ENCODE measurements at places on chromosomes 1 and 21. TPM values are rescaled to one million over a fixed set of nuclear protein-coding genes. Genes with fewer than 3 reads are reported as not detected.

FCGR1A gene
- total RNA-seq = not detected

ATP6V1G3 gene
- not detected for total RNA-seq

ASCL5 gene
- total RNA-seq = 0.15 TPM

MYOM3 gene
- 7.9 TPM for total RNA-seq

ERG gene
- 0.17 TPM for total RNA-seq

SYTL1 gene
- 75.9 TPM for total RNA-seq

- no peak for DNase-seq
These were observed 28.3 kb upstream of the ZNF326 start for GRCh38 chr1:89966656-89967055.

DNA sequence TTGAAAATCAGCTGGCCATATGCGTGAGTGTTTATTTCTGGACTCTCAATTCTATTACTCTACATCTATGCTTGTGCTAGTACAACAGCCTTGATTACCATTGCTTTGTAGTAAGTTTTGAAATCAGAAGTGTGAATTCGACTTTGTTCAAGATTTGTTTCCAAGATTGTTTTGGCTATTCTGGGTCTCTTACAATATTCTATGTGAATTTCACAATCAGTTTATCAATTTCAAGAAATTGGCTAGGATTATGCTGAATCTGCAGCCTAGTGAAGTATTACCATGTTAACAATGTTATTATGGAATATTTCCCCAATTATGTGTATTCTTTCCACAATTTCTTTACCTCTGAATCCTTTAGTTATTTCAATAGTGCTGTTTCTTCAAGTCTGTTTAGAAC is 19.5 kb downstream of the SFPQ start:
- no peak for DNase-seq

- no peak for DNase-seq
These were observed 27.7 kb downstream of the KNCN start for GRCh38 chr1:46523496-46524353.

DNA sequence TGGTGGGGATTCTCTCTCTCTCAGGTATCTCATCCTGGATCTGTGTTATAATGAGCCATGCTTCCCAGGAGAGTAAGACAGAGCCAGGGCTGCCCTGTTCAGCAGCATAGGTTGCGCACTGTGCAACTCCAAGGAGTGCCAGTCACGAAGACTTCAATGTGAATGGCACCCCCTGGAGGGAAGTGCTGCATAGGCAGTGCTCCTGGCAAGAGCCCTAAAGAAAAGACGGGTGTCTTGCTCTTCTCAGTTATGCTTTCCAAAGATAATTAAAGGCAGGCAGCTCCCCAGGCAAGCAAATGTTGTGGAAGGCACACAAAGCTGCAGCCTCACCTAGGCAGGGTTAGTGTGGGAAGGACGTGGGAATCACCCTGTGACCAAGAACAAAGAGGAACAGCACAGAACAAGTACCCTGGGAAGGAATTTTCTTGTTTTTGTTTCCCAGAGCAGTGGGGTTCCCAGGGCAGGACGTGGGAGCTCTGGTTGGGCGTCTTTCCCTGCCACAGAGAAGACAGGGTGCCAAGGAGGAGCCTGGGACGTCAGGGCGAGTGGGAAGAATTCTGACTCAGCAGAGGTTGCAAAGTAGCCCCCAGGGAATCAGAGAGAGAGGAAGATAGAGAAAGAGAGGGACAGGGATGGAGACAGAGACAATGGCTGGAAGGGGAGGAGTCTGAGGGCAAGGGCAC is 120.9 kb downstream of the KCNN3 start:
- DNase-seq = peak; percentile 59

GRCh38 chr1:1272341-1273208 is 1.1 kb downstream of the UBE2J2 start:
- DNase-seq = no peak

DNA sequence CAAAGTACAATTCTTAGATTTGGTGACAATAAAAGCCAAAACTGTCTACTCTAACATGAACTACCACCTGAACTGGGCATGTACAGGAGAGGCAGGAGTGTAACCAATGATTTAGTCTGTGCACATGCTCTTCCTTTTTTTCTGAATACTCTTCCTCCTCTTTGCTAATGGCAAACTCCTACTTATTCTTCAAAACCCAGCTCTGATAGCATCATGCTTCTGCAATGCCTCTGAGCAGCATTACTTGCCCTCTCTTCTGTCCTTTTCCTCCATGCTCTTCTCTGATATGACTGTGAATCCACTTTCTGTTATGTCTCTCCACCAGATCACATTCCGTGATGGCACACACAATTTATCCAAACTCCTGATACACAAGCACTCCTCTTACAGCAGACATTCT is 31.4 kb downstream of the CNN3 start:
- DNase-seq = no peak

GRCh38 chr1:182674346-182675246 is 9.8 kb downstream of the RGS8 start:
- DNase-seq = no peak

DNA sequence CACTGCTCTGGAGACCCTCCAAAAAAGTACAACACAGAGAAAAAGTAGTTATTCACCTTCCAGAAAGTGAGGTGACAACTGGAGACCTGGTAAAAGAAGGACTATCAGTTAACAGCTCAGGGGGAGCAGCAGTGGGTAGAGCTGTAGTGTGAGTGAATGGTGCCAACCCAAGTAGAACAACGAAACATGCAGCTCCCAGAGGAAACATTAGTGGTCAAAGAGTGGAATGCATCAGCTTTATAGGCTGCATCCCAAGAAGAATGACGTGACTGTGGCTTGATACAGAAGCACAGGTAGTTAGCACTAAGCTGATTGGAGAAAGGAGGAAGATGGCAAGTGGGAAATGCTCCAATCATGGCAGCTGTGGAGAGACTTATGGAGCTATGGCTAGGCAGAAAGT is 275.7 kb upstream of the CAMK1G start:
- no peak for DNase-seq

GRCh38 chr1:20787840-20788795 is 1.0 kb upstream of the HP1BP3 start:
- DNase-seq = no peak

DNA sequence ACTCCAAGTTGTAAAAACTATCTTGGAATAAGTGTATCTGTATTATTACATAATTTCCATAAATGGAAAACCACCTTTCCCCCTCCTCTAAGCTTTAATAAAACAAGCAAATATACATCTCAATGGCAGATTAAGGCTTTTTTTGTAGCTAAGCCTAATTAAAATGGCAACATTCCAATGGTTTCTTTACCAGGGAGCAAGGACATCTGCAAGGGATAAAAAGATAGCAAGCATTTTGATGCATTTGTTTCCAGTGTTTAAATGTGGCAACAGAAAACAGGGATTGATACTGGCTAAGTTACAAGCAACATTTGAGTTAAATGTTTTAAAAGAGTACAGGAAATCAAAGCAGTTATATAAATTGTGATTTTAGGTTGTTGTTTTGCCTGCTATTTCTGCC is 1012.7 kb downstream of the ADGRL2 start:
- DNase-seq = no peak

DNA sequence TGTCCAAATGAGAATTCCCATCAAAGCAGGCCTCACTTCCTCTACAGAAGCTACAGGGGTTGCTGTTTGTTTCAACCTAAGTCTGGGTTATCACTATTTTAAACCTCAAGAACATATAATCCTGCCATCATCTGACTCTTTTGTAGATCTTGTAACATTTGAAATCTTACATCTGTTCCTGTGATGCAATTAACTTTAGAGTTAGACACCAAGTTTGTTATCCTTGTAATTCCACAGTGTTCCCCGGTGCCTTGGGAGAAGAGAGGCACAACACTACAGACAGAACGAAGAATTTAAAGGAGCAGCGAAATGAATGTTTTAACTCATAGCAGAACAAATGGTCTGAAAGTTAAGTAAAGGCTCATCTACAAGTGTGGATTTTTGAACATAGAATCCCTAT is 116.1 kb downstream of the UCHL5 start:
- DNase-seq = no peak

DNA sequence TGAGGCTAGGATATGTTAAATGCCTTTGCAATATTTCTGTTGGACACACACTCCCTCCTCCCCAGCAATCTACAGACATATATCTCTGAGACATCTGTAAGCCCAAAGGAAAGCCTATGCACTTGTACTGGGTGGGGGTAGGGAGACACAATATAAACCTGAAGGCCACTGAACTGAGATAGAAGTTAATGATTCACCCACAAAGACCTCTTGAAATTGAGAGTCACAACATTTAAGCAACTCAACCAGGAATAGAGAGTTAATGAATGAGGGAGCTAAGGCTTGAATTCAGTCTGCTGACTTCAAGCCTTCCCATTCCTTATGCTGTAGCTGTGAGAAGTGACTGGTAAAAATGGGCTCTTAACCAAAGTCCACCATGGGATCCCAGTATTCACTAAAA is 5.0 kb downstream of the OR10J1 start:
- DNase-seq = no peak

- no peak for DNase-seq
These were observed 645 bp downstream of the ATP6V0B start for GRCh38 chr1:43975249-43975961.

All from HCT116 (cell line).